ENCODE measurements at places on chromosomes 7 and 10.

- DNase-seq, result no peak
Observed at GRCh38 chr10:102235598-102235920, 5.8 kb downstream of the PITX3 start.

GRCh38 chr7:88140947-88141346 is 78.9 kb downstream of the SRI start:
- no peak for DNase-seq

GRCh38 chr10:5571826-5572225 is 47.1 kb downstream of the CALML3 start:
- DNase-seq, result no peak

- DNase-seq, result no peak
Observed at GRCh38 chr7:54802841-54803240, 43.8 kb upstream of the SEC61G start.

All from stimulated activated CD4-positive, alpha-beta T cell treated with anti-CD3 and anti-CD28 coated beads, TNF-alpha, amount 100 ng/mL, for 1 hour (primary cell).